Right renal pelvis (tissue), 4 donors: ENCODE measurements at places on chromosomes 16 and 17. TPM values are rescaled to one million over a fixed set of nuclear protein-coding genes. Genes with fewer than 3 reads are reported as not detected.

Gene DCAF7
- 123 TPM for polyA plus RNA-seq

Gene TLCD1
- 19.0 TPM for polyA plus RNA-seq

Gene CA4
- polyA plus RNA-seq, result 36.0 TPM

Gene TPSB2
- not detected for polyA plus RNA-seq

Gene IGF2BP1
- polyA plus RNA-seq, result 22.2 TPM

Gene BRICD5
- 5.8 TPM for polyA plus RNA-seq

Gene KRTAP4-2
- polyA plus RNA-seq, result not detected

Gene TBC1D3L
- polyA plus RNA-seq, result 22.2 TPM

Gene SLC5A10
- 0.28 TPM for polyA plus RNA-seq

Gene ADAM11
- polyA plus RNA-seq, result 2.6 TPM

Gene PLXDC1
- polyA plus RNA-seq, result 7.5 TPM

Gene CFAP97D1
- not detected for polyA plus RNA-seq

Gene TMEM208
- 42.4 TPM for polyA plus RNA-seq

Gene KRTAP9-8
- not detected for polyA plus RNA-seq

Gene AGRP
- polyA plus RNA-seq, result not detected

Gene OR1F1
- not detected for polyA plus RNA-seq

Gene CHMP1A
- polyA plus RNA-seq, result 57.9 TPM
